ENCODE measurements at places on chromosomes 2 and 18.
A peak's percentile ranks its signal among the peaks of the same experiment; 100 is the strongest.

DNA sequence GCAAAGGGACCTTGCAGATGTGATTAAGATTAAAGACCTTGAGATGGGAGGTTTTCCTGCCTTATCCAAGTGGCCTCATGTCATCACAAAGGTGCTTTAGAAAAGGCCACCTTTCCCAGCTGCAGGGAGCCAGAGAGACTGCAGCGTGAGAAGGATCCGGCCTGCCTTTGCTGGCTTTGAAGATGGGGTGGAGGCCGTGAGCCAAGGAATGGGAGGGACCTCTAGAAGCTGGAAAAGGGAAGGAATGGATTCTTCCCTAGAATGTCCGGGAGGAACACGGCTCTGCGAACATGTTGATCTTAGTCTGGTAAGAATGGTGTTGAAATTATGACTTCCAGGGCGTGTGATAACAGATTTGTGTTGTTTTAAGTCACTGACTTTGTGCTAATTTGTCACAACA, 39.9 kb upstream of the CREG2 start:
- no peak for DNase-seq

DNA sequence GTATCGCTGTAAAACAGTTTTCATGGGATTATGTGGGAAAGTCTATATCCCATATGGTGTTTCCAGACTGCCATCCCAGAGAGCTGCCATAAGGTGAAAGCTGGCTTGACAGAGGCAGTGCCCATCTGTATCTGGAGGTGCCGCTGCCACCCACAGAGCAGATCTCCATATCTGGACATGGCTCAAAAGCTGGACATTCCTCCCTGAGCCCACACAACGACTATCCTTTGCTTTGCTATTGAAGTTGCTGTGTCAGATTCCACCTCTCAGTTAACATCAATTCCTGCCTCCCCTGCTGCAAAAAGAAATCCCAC, 55.2 kb downstream of the RND3 start:
- no peak for DNase-seq

- no peak for DNase-seq
Observed at GRCh38 chr2:209721497-209721896, 50.1 kb upstream of the UNC80 start.

- DNase-seq: peak; percentile 90
Observed at GRCh38 chr18:73060666-73061288, 193.0 kb upstream of the NETO1 start.

DNA sequence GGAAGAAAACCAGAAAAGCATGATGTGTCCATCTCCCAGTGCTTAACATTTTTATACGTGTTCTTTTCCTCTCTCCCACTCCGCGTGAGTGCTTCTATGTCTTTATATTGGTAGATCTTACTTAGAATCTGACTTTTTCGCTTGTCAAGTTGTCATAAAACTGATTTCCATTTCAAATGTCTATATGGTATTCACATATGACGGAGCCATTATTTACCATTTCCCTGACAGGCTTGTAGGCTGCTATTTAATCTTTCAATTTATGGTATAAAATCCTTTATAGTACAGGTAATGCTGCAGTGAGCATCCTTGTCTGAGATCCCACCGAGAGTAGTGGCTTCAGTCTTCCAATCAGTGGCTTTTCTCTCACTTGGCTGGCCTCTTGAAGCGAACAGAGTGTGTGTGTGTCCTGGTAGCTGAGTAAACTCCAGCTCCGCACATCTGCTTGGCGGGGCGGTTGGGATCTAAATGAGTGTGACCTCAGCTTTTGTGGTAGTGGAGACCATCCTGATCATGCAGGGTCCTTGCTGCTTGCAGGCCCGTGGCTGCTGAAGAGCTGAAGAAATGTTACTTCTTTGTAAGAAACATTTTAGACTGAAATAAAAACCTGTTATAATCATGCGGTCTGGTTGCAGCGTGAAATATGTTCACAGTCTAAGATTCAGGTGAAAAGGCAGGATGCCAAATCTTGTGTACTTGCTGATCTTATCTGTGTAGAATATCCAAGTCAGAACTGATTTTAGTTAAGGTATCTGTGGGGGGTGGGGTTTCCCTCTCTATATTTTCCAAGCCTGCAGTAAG, 40.2 kb downstream of the INPP4A start:
- no peak for DNase-seq

All from kidney tubule cell (primary cell).